Kidney glomerular epithelial cell (primary cell): ENCODE measurements at places on chromosomes 4 and X.

DNA sequence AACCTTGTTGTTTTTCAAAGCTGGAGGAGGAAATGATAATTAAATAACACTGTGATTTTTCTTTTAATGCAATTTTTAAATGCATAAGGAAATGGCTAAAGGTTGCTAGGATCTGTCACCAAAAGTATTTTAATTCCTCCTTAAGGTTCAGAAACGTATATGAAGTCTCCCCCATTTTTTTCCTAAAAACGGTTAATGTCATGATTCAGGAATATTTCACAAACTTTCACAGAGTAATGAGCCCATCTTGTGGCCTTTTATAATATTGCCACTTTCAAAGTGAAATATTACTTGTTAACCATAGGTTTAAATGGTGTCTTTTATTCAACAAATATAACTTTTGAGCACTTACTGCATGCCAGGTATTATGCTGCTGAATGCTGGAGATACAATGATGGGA is 99.5 kb upstream of the USP38 start:
- DNase-seq = peak; percentile 1

DNA sequence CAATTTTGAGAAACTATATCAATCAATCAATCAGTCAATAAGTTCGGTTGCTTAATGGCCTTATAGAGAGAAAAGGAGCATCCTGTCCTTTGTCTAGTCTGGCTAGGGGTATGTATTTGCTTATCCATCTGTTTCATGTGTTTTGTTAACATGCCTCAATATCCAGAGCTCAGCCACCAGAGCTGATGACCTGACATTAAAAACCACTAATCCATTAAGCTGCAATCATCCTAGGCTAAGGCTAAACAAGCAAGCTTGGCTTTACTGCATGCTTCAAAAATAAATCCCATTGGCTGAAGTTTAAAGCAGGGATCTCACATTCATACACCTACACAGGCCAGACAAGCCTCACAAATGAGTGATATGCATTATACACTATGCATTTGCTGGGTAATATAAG is 139.7 kb downstream of the INPP4B start:
- DNase-seq = no peak

DNA sequence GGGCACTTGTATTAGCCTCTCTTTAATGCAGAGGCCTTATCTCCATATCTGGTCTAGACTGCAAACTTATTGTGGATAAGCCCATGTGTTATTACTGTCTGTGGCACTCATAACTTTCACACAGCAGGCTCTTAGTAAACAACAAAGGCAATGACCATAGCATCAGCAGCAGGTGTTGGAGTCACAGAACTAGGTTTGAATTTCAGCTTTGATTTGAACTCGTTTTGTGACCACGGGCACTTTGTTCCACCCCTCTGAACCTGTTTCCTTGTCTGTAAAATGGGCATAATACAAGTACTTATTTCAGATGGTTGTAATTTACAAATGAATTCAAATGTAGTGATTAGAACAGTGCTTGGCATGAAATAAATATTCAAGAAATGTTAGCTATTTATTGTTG is 121.8 kb upstream of the C1GALT1C1 start:
- no peak for DNase-seq

DNA sequence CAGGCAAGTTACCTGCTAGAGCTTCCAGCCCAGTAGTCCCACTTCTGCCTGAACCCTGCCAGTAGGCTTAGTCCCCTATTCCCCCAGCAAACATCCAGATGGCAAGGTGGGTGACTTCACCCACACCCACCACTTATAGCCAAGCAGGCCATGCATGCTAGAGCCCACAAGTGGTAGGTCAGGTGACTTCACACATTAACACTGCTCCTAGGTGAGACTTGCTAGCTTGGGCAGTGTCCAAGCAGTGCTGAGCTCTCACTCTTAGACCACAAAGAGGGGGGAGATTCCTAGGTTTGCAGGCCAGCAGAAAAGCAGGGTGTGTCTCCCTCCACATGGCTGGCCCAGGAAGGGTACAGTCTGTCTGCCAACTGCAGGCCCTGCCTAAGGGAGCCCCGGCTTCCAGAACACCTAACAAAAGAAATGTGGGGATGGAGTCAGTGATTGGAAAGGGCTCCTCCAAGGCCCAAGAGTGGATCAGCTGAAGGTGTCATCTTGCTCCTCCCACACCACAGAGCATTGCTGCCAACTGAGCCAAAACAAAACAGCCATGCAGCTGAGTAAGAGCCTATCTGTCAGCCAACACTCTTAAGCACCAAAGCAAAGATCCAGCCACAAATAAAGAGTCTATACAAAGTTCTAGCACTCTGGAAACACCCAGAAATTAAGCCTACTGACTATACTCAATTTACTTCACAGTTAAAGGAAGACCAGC is 158.1 kb upstream of the USP38 start:
- no peak for DNase-seq

- no peak for DNase-seq
Observed at GRCh38 chr4:139312552-139313332, 10.5 kb upstream of the NDUFC1 start.

DNA sequence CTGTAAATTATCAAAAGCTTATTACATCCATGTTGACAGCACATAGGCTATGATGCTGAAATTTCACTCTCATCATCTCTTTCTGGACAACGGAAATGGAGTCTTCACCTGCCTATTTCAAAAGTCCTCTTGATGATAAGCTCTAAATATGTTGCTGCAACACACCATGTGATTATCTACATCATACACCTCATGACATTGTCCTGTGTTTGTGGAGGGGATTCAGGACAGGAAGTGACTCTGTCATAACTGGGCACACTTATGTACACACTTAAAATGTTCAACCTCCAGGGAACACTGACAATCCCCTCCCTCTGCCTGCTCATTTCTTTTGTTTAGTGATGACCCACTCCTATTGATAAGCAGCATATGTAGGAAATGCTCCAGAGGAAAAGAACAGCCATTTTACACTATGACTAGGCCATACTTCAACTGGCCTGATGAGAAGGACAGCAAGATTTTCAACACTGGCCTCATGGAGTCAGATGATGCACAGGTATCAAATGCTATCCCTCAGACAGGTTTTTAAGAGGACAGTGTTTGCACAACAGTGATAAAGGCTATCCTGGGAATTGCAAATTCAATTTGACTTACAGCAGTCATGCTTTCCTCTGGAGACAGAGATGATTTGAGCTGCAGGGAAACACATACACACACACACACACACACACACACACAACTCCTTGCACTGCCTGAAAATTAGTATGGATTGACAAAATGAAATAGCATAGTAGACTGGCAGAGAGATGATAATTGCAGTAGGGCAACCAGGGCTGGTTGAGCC is 163.3 kb upstream of the RASGEF1B start:
- DNase-seq = no peak

- peak; percentile 90 for DNase-seq
Observed at GRCh38 chrX:74343343-74344279, 39.6 kb downstream of the ZCCHC13 start.

- no peak for DNase-seq
Observed at GRCh38 chr4:53601251-53601764, 10.0 kb upstream of the LNX1 start.

DNA sequence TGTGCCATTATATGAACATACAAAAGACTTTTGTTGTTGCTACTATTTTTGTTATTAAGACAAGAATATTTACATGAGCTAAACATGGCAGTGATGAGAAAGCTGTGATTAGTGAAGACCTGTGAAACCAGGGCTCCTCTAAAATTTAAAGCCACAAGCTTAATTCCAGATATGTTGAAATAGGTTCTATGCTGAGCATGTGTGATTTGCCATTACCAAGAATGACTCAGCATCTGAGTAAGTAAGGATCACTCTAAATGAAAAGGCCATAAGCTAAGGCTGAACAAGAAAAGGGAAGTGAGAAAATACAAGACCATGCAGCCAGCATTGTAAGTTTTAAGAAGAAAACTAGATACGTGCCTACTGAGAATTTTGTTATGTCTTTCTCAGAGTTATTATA is 75.9 kb upstream of the CAMK2D start:
- peak; percentile 32 for DNase-seq

- no peak for DNase-seq
Observed at GRCh38 chrX:5242091-5242790, 986.4 kb downstream of the NLGN4X start.

DNA sequence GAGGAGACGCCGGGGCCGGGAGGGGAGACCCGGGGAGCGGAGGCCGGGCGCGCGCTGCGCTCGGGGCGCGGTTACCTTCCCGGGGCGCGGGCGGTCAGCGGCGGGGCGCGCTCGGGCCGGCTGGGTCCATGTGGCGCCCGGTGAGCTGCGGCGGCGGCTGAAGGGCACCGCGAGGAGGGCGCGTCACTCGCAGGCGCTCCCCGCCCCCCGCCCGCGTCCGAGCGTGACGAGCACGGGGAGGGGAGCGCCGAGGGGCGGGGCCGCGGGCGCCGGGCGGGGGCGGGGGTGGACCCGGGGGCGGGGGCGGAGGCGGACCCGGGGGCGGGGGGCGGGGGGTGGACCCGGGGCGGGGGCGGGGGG is at the start of gene CPLX1:
Gene CPLX1, minus strand, starts transcription at position 159 of the 360 bp plus-strand sequence. CDS start 1,607 bp downstream, outside the sequence.
- no peak for DNase-seq

- no peak for DNase-seq
Observed at GRCh38 chrX:19085666-19086065, 36.6 kb downstream of the ADGRG2 start.

DNA sequence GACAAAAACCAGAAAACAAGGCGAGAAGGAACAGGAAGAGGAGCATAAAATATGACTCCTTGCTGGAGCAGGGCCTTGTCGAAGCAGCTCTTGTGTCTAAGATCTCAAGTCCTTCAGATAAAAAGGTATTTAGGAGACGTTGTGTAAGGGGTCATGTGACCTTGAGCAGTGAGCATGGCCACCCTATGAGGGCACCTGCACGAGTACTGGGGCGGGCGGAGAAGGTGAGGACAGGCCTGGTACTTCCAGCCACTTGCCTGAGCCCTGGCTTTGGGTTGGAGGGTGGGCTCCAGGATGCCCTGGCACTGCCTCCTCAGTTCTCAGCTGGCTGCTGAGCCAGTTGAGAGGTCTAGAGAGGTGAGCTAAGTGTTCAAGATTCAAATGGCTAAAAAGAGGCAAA is 29.9 kb downstream of the NSD2 start:
- DNase-seq = no peak

DNA sequence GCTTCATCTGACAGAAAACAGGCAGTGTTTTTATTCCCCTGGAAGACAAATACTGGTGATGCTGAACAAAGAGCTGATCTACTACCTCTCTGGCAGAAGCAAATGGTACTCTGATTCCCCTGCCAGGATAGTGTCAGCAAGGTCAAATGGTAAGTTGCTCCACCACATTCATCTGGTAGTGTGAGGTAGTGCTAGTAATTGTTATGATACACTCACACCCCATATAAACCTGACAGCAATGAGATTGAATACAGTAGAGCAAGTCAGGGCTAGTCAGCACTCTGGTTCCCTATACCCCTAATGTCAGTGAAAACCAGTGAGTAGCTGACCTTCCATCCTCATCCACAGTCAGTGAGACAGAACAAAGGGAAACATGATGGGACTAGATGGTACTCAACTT is 3.4 kb upstream of the SPIN4 start:
- DNase-seq = no peak

DNA sequence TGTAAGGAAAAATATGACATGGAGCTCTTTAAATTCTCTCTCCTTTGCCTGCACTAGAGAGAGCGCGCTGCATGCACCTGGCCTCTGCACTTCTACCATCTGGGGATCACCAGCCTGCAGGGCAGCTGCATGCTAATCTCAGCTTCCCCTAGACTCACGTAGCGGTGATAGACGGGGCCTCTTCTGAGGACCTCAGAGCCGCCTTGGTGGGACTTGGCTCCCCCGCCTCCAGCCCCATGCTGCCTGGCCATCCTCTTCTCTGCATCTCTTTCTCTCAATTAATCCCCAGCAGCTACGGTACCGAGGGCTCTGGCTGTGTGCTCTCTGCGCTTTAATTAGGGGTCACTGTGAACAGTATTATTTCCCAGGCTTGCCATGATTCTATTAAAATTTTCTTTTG is 52.8 kb upstream of the PSAPL1 start:
- DNase-seq = no peak

- no peak for DNase-seq
Observed at GRCh38 chr4:184503869-184504300, 29.5 kb upstream of the IRF2 start.

- no peak for DNase-seq
Observed at GRCh38 chr4:8356856-8357255, 83.7 kb downstream of the ACOX3 start.

GRCh38 chr4:23369331-23369730 is 520.5 kb downstream of the PPARGC1A start:
- no peak for DNase-seq

DNA sequence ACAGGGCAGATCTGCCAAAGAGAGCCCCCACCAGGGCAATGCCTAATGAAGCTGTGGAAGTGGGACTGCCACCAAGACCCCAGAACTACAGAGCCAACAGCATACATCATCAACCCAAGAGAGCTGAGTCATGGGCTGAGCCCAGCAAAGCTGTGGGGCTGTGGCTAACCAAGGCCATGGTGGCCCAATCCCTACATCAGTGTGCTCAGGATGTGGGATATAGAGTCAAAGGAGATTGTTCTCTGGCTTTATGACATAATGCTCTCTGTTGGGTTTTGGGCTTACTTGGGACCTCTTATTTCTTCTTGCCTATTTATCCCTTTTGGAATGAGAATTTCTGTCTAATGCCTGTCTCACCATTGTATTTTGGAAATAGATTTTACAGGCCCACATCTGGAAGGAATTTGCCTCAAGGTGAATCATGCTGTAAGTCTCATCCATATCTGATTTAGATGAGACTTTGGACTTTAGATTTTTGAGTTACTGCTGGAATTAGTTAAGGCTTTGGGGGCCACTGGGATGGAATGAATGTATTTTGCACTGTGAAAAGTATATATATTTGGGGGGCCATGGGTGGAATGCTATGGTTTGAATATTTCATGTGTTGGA is 5.4 kb upstream of the PRDM5 start:
- DNase-seq = no peak

DNA sequence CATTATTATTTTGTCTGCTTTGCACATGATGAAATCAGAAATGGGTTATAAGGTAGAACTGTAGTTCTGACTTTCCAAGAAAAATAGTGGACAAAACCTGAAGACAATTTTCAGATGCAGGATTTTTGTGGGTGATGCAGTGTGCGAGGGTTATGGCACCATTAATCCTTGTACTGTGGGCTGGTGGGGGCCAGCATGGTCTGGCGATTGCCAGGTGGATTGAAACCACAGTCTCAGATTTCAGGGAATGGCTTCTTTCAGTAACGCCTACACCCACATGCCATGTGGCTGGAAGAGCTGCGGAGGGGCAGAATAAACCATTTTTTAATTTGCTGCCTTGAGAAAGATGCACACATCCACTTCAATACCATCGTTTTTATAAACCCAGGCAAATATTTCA is 150.5 kb downstream of the ARSF start:
- DNase-seq = no peak

- peak; percentile 44 for DNase-seq
Observed at GRCh38 chr4:6250235-6250983, 19.2 kb upstream of the WFS1 start.

- DNase-seq = no peak
Observed at GRCh38 chr4:123339507-123340380, 56.9 kb upstream of the SPRY1 start.
